Stimulated activated CD8-positive, alpha-beta memory T cell treated with anti-CD3 and anti-CD28 coated beads, Interleukin-4, amount 100 ng/mL, for 24 hours (primary cell): ENCODE measurements at places on chromosomes 2 and 18.

DNA sequence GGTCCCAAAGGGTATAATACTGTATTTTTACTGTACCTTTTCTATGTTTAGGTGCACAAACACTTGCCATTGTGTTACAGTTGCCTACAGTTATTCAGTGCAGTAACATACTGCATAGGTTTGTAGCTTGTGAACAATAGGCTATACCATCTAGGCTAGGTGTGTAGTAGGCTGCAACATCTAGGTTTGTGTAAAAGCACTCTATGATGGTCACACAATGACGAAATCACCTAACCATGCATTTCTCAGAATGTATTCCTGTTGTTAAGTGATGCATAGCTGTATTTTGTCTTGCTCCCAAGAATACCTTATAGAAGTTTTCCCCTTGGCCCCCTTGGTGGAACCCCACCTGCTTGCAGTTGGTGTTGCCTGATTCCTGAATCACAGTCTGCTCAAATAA is 29.3 kb upstream of the AGFG1 start:
- DNase-seq = no peak

DNA sequence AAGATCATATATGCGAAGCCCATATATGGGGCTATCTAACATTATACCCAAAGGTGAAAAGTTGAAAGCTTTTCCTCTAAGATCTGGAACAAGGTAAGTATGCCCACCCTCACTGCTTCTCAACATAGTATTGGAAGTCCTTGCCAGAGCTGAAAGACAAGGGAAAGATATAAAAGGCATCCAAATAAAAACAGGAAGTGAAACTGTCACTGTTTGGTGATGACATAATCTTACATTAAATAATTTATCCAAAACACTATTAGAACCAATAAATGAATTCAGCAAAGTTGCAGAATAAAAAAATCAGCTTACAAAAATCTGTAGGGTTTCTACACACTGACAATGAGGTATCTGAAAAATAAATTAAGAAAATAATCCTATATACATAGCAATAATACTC is 205.8 kb downstream of the INSIG2 start:
- no peak for DNase-seq

DNA sequence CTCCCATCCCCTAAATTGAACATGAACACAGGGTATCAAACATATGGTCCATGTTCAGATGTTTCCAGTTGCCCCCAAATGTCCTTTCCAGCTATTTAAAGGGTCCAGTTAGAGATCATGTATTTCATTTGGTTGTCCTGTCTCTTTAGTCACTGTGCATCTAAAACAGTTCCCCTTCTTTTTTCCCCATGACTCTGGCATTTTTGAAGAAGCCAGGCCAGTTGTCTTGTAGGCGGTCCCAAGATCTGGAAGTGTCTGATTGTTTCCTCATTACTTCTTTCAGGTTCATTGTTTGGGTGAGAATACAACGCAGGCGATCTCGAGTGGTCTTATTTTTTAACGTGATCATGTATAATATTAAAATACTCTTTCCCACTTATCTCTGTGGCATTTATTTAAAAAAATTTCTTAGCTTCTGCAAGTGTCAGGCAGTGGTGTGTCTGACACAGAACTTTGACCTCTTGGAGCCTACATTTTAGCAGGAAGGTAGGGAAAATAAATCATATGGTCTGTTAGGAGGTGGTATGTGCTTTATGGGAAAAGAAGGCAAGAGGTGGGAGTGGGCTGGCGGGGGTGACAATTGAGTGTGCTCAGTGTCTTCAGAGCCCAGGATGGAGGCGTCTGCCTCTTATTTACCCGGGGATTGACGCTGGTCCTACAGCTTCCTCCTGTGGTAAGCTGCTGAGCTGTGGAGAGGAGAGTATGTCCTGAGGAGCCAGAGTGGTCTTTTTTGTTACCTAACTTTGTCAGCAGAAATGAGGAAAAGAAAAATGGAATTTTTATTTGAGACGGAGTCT is 8.1 kb downstream of the RAB31 start:
- DNase-seq = no peak

DNA sequence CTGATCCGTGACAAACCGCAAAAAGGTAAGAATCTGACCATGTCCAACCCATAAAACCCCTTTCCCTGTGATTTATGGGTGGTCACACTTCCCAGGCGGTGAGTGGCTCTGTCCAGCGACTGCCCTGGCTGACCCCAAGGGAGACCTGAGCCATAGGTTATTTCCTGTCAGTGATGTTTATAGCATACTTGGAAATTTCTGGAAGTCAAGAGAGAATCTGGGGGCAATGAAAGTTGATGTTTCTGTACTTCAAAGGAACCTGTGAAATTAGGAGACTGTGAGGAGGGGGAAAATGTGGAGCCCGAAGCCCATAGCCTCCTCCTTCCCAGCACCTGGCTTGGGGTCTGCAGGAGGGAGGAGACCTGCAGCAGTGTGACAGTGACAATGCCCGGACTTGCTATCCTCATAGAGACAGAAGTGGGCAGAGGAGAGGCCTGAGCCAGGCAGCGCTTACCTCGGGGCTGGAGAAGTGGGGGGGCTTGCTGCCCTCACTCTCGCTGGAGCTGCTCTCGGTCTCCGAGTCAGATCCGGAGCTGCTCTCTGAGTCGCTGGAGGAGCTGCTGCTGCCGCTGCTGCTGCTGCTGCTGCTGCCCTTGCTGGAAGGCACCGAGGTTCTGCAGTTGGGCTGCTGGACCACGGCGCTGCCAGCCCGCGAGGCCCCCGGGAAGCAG is 111.3 kb upstream of the REV1 start:
- no peak for DNase-seq

DNA sequence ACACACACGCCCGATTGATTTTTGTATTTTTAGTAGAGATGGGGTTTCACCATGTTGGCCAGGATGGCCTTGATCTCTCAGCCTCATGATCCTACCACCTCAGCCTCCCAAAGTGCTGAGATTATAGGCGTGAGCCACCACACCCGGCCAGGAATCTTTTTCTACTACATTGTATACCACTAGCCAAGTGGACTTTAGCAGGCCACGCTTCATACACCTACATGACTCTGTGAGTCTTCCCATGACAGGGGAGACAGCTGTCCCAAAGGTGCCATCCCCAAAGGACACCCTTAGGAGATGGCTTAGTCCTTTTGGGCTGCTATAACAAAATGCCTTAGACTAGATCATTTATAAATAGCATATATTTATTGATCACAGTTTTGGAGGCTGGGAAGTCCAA is 32.8 kb downstream of the ERMN start:
- DNase-seq = no peak

DNA sequence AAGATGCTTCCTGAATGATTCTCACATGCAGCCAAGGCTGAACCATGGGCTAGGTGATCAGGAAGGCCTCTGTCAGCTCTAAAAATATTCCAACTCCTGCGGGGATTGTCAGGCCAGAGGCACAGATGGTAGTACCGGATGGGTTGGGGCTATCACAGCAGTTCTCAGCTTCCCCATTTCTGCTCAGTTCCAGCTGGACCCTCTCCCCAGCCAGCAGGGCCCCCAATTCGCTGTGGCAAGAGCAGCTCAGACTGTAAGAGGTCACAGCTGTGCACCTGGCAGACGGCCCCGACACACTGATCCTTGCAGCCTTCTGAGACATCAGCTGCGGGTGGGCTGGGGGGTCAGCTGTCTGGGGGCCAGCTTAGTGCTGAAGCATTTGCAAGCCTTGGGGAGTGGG is 43.6 kb upstream of the TCF7L1 start:
- no peak for DNase-seq

DNA sequence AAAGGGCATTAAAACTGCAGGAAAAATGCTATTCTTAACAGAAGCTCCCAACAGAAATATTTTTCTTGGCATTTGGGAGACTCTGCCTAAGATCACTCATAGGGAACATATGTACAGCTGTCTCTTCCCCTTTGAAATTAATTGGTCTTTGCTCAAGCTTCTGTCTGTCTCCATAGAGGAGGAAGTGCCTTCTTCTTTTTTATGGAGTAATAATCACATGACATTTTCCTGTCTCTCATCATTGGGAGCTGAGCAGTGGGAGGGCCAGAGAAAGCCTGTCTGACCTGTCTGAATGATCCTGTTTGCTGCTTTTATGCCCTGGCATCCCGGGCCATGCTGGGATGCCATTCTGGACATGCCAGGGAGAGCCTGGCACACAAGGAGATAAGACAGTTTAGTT is 145.6 kb downstream of the AQP4 start:
- no peak for DNase-seq

DNA sequence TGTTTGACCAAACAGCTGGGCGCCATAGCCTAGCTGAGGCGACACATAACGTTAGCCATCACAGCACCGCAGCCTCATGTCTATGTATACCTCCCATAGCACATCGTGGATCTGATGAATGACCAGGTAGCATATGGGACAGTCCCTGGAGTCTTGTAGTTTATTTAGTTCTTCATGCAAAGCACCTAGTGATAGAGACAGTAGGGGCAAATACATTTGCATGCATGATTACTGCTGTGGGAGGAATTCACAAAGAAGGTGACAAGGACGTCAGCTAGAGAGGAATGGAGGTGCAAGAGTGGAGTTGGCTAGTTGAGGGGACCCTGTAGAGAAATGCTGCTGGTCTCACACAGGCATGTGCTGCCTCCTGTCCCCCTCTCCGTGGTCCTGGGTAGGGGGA is 478.9 kb upstream of the HS6ST1 start:
- no peak for DNase-seq

GRCh38 chr2:240611601-240612210 is 13.6 kb upstream of the GPR35 start:
- no peak for DNase-seq

DNA sequence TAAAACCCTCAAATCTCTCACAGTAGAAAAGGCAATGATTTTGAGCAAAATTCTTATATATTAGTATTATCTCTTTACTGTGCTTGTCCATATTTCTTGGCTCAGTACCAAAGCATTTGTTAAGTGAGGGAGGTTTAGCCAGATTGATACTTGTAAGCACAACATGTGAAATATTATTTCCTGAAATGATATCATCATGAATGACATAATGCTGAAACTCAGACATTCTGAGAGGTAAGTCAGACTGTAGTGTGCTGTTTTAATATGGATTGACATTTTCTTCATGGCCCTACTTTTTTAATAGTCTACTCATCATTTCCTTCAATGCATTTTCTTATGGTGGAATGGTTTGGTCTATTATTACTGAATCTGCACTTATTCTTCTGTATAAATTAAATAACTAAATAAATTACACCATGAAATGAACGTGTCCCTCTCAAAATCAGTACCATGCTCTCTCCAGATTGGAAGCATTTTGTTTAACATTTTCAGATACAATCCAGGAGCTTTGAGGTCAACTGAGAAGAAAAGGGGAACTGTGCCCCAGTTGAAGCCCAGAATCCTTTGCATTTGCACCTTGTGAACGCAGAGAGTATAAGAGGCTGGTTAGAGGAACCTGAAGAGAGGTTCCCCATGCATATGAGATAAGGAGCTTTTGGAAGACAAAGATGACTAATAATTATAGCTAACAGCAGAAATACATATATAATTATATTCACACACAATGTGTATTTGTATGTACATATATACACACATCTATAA is 50.1 kb upstream of the CRACDL start:
- DNase-seq = no peak

DNA sequence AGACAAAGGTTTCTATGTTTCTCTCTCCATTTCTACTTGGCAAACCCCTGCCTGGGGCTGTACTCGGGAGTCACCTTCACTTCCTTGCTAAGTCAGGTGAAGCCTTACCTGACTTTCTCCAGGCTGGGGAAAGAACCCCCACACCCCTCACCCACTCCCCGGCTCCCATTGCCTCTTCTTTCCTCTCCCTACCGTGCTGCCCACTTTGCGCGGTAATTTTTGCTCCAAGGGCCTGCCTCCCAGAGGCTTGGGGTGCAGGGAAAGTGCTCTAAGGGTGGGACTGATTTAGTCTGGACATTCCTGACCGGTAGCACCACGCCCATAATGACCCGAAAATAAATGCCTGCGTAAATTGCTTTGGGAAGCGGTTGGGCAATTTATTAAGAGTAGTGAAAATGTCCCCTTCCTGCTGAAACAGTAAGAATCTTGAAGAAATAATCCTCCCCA is 49.1 kb upstream of the ATP6V1B1 start:
- DNase-seq = no peak

DNA sequence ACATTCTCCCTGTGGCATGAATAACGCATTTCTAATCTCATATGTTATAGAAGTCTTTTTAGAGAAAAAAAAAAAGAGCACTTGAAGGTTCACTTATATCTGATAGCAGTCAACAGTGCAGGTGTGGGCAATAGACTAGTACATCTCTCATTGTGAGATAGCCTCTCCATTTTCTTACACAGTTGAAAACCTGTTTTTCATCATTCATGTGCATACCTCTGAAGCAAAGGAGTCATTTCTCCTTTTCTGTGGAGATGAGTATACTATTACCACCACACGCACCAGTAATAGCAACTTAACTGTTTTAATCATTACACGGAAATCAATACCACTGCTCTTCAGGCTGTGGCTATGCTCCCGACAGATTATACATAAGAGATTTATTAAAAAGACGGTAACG is 1653.3 kb upstream of the TMEFF2 start:
- DNase-seq = no peak

GRCh38 chr2:212667751-212668316 is 129.2 kb upstream of the ERBB4 start:
- no peak for DNase-seq

GRCh38 chr18:7304061-7304370 is 73.1 kb downstream of the LRRC30 start:
- no peak for DNase-seq

DNA sequence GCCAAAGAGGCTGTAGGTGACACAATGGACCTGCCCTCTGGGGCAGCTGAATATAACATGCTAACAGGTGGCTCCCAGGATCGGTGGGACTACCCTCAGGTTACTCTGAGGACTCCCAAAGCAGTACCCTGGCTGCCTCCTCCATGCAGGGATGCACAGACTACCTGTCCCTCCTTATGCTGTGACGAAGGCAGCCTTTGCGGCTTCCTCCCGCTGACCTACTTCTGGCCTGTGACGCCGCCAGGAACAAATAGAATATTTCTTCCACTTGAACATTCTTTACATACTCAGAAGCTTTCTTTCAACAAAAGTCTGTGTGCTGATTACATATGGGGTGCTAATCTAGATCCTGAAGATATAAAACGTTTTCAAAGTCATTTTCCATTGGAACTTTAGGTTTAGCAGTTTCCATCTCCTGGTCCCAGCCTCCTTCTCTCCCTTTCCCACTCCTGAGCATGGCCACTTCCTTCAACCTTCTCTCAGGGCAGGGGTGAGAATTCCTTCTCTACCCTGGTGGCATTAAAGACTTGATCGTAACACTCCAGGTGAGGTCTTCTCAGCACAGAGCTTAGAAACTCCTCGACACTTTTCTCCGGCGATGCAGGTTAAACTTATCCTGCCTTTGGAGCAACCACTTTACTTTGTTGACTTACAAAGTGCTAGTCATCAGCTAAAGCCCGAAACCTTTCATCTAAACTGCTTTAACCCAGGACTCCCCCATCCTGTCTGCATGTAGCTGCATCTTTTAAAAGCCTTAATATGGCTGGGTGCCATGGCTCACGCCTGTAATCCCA is 58.9 kb upstream of the STK17B start:
- DNase-seq = no peak

GRCh38 chr18:35525795-35526494 is 28.2 kb upstream of the INO80C start:
- no peak for DNase-seq

- no peak for DNase-seq
These were observed 35.6 kb downstream of the SPC25 start for GRCh38 chr2:168854651-168855050.

GRCh38 chr2:190466819-190467446 is 58.8 kb downstream of the MFSD6 start:
- no peak for DNase-seq
